Tongue (tissue), 3 donors: ENCODE measurements at places on chromosomes 7 and 10. TPM values are rescaled to one million over a fixed set of nuclear protein-coding genes. Genes with fewer than 3 reads are reported as not detected.

Gene CPN1
- total RNA-seq = not detected

Gene LRMDA
- total RNA-seq = 6.3 TPM

DNA sequence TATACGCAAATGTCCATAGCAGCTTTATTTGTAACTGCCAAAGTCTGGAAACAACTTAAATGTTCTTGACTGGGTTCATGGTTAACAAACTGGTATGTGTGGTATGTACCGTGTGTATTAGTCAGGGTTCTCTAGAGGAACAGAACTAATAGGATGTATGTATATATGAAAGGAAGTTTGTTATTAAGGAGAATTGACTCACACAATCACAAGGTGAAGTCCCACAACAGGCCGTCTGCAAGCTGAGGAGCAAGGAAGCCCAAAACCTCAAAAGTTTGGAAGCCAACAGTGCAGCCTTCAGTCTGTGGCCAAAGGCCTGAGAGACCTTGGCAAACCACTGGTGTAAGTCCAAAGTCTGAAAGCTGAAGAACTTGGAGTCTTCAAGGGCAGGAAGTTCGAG, 66.8 kb downstream of the TMEM168 start:
- DNase-seq = no peak

DNA sequence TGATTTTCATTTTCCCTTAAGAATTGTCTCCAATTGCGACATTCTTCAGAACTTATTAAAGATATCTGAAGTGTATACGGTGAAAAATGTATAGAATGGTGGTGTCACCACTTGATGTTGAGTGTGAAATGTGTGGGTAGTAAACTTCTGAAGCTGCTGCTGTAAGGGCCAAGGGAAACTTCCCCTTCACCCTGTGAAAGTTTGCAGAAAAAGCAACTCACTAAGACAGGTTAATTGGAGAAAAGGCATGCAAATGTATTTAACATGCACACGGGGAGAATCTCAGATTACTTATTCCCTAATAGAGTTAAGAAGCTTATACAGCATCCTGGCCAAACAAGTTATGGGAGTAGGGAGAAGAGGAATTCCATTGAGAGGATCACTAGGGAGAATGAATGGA, 173.0 kb downstream of the NSUN6 start:
- DNase-seq = no peak

Gene ADAP1
- 1.6 TPM for total RNA-seq

- DNase-seq = no peak
These were observed 76.4 kb downstream of the MAGI2 start for GRCh38 chr7:79377097-79377496.

Gene COL17A1
- 130 TPM for total RNA-seq

DNA sequence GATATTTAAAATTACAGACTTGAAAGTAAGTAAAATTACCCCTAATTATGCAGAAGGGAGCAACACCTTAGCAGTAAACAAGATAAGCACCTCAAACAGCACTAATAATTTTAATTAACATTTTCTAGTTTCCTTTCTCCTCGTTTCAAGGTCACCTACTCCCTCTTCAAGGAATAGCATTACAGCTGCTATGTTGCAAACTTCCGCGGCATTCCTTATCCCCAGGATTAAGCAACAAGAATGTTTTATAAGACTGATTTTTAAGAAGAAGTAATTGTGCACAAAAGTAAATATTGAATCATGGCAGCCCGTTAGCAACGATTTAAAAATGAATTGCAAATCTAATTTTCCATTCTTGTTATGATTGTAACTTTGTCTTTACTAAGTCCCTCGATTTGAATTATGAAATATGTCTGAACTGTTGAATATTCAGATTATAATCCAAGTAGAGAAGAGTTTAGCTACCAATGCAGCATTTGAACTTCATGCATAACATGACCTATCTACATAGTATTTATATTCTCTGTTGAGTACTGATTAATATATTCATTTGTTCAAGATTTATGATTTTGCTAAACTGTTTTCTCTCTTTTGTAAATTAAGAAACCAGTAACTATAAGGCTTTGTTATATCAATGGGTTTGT, 593.5 kb upstream of the MGMT start:
- DNase-seq = no peak

Gene SMKR1
- not detected for total RNA-seq

- DNase-seq = no peak
These were observed 71.4 kb upstream of the PRSS58 start for GRCh38 chr7:142329062-142329790.

DNA sequence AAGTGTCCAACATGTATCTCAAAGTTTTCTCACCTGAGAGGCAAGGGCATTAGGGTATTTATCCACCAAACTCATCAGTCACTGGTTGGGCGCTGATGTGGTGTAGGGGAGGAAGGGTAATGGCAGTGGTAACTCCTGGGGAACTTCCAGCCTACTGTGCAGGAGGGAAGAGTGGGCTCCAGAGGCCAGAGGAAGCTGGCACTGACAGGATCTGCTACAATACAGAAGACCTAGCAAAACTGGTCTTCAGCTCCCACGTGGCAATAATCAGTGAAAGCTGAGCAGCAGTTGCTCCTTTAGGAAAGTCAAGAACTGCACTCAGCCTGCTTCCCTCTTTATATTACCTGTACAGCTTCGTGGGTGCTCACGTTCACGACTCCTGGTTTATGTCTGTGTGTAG, 17.2 kb upstream of the CAMK2G start:
- no peak for DNase-seq

Gene LMOD2
- total RNA-seq = 135 TPM

Gene ACSM6
- total RNA-seq = not detected

- no peak for DNase-seq
These were observed 722 bp downstream of the MDH2 start for GRCh38 chr7:76048668-76048988.

Gene PNLIP
- 1.8 TPM for total RNA-seq

DNA sequence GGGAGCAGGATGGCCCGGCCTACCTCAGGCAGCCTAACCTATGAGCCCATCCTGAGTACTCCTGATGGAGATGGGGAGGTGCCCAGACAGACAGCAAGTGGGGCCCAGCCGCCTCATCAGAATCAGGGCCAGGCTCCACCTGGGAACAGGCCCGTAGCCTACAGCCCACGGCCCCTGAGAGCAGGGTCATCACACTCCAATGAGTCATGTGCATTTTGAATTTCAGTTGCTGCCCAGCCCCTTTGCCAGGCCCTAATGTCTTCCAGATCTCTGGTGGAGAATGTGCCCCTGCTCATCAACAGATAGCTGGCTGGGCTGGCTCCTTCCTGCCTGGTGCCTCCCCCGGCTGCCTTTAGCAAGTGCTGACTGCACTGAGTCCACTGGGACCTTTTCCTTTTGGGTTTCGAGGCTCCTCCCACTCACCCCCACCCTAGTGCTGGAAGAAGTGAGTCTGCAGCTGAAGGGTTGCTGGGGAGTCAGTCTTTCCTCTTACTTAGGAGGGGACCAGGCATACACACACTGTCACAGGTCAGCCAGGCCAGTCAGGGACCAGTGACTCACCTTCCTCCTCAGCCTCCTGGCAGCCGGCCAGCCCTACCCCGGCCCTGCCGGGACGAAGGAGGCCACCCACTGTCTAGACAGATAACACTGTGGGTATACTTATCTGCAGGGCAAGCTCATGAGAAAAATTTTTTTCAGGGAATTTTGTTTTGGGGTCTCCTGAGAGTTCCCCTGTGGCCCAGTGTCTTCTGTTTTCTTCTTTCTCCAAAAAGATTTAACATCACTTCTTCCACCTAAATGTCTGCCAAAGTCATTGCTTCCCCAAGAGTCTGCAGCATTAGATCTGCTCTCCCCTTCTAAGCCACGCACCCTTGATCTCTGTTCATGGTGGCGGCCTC, 9.1 kb upstream of the ASIC3 start:
- DNase-seq = no peak

Gene METTL27
- total RNA-seq = 3.6 TPM

- DNase-seq = no peak
These were observed 15.1 kb upstream of the MRC1 start for GRCh38 chr10:17793823-17794644.

Gene PLPP4
- total RNA-seq = not detected

Gene AHCYL2
- 29.5 TPM for total RNA-seq

DNA sequence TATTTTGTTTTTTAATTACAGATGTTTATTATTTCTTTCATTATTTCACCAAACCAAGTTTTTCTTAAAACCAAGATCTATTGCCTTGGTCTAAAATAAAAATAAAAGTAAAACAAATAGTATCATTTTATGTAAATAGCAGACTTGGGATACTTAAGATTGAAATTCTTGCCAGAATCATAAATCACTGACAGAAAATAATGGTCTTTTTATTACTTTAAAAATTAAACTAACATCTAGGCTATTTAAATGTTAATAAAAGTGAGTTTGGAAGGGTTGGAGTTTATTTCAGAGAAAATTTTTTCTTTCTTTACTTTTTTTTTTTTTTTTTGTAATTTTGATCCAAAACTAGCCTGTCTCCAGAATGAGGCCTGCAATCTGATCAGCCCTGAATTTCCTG, 568.0 kb upstream of the IGFBP3 start:
- DNase-seq = no peak

- DNase-seq = no peak
These were observed 102.1 kb downstream of the MPP7 start for GRCh38 chr10:28200775-28201174.

Gene AKR1C4
- not detected for total RNA-seq

Gene NEUROD6
- 0.21 TPM for total RNA-seq

DNA sequence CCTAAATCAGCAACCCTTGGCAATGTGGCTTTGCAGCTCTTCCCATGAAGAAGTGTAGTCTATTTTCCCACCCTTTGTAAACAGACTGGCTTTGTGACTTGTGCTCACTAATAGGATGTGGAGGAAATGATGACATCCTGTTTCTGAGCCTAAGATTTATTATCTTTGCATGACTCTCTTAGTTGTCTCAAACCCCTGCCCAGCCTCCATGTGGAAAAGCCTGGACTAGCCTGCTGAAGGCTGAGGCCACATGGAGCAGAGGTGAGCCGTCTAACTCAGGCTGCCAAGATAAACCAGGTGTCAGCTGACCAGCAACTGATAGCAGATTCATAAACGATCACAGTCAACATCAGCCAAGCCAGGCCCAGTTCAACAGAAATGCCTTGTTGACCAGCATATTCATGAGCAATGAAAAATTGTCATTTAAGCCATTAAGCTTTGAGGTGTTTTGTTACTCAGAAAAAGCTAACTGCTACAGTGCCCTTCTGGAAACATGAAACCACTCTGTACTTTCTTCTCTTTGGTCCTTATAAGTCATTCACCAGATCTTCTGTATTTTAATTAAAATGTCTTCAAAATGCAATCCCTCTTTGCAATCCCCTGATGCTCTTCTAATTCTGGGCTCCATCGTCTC, 586.3 kb upstream of the ANKRD30A start:
- no peak for DNase-seq

DNA sequence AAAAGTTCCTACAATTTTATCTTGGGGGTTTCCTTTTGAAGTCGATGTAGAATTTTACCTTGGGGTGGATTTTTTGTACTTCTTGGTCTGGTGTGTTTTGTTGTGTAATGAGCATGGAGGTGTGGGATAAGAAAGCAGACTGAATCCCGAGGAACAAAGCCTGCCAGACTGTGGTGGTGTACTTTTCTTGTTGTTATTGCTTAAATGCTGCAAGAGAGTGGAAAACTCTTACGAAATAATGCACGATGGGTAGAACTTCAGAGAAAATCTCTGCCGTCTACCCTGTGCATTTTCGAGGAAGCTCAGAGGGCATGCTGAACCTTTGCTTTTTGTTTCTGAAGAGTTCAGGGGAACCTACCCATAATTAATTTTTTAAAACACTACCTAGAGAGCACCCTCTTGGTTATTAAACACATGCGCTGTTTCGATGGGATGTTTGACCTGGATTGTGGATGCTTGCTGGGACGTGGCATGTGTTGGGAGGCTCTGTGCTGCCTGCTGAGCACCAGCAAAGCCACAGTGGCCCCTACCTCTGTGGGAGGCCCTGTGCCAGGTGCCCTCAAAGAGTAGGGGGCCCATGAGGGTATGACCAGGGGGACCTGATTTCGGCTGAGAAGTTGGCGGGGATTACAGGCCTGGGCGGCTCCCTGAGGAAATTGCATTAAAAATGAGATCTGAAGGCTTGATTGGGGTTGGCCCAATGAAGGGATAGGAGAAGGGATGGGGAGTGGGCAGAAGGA, 94.1 kb downstream of the TCF7L2 start:
- DNase-seq = no peak

GRCh38 chr7:18163091-18163490, 135.4 kb upstream of the PRPS1L1 start:
- no peak for DNase-seq

Gene NUP42
- 44.5 TPM for total RNA-seq

- DNase-seq = no peak
These were observed 31.8 kb downstream of the SMURF1 start for GRCh38 chr7:99112097-99112496.

Gene SUN3
- not detected for total RNA-seq

- no peak for DNase-seq
These were observed 25.5 kb upstream of the MPP7 start for GRCh38 chr10:28328346-28328745.

DNA sequence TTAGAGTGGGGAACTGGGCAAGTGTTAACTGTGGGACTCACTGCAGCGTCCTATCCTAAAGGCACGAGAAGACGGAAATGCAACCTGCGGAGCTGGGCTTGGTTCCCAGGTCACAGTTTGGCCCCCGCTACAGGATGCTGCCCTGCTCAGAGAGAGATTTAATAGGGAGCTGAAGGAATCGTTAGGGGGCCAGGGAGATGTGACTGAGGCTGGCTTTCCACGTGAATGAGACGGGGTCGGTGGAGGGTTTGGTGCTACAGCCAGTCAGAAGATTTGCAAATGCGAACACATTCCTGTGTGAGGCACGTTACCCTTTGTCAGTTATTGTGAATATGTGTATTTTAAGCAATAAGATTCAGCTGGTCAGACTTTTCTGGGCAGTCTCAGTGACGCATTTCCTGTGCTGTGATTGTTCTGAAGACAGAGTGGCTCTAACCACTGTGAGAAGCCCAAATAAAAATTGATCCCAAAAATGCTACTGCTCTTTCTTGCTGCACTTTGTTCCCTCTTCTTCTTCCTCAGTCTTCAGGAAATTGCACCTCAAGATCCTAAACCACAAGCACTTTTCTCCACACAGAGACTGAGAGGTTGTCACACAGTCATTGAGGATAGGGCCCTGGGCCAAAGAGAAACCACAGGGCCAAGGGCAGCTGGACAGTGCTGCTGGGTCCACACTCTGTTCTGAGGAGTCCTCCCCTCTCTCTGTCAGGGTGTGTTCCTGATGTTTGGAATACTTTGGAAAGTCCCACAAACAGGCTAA, 21.2 kb downstream of the CYP17A1 start:
- no peak for DNase-seq

Gene CDHR1
- total RNA-seq = 1.3 TPM
